ENCODE measurements at places on chromosomes 11 and 22. TPM values are rescaled to one million over a fixed set of nuclear protein-coding genes. Genes with fewer than 3 reads are reported as not detected.
A peak's percentile ranks its signal among the peaks of the same experiment; 100 is the strongest.

DNA sequence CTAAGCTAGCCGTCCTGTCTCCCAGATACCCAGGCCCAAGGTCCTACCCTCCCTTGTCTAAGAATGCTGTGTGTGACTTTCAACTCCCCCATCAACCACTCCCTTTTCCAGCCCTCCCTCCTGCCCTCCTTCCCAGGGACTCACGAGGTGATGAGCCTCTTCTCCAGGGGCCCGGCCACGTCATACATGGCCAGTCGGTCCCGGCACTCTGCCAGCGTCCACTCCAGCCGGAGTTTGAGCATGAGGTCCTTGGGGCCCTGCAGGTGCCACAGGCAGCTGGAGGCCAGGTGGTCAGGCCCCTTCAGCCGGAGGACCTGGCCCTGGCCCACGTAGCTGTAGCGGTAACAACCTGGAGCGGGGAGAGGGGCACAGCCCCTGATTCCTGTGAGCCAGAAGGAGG lies 20.1 kb downstream of the TMPRSS6 start:
- no peaks in the 10 kb centered on the region for H3K36me3 ChIP-seq
- no peaks in the 10 kb centered on the region for H3K4me1 ChIP-seq
- H3K4me3 ChIP-seq: no peak overlapping the region
- H3K27ac ChIP-seq: no peak overlapping the region

- no peak overlapping the region for H3K4me3 ChIP-seq
- H3K27me3 ChIP-seq: no peaks in the 10 kb centered on the region
- no peaks in the 10 kb centered on the region for H3K4me1 ChIP-seq
- no peak overlapping the region for H3K27ac ChIP-seq
- no peaks in the 10 kb centered on the region for H3K36me3 ChIP-seq
These were observed 21.0 kb upstream of the OR5AK2 start for GRCh38 chr11:56967726-56968125.

DNA sequence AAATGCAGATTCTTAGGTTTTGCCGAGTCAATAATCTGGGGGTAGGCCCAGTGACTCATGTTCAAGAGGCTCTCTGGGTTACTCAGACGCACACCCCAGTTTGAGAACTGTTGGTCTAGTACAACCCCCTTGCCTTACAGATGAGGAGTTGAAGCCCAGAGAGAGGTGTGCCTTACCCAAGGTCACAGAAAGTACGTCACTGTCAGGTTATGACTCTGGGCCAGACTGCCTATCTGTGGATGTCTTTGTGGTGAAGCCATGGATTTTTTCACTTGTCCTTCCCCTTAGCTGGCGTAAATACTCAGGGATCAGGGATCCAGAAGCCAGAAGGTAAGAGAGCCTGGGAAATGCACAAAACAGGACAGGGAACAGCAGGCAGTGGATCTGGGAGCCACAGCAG lies 25.2 kb upstream of the NECTIN1 start:
- no peaks in the 10 kb centered on the region for H3K4me1 ChIP-seq
- H3K4me3 ChIP-seq: no peak overlapping the region
- peaks cover 54% of the 10 kb centered on the region for H3K27me3 ChIP-seq
- H3K27ac ChIP-seq: no peak overlapping the region

- H3K27me3 ChIP-seq: no peaks in the 10 kb centered on the region
- no peaks in the 10 kb centered on the region for H3K4me1 ChIP-seq
- no peak overlapping the region for H3K4me3 ChIP-seq
- H3K36me3 ChIP-seq: no peaks in the 10 kb centered on the region
- no peak for DNase-seq
These were observed 107.8 kb downstream of the CYP2R1 start for GRCh38 chr11:14784230-14784629.

DNA sequence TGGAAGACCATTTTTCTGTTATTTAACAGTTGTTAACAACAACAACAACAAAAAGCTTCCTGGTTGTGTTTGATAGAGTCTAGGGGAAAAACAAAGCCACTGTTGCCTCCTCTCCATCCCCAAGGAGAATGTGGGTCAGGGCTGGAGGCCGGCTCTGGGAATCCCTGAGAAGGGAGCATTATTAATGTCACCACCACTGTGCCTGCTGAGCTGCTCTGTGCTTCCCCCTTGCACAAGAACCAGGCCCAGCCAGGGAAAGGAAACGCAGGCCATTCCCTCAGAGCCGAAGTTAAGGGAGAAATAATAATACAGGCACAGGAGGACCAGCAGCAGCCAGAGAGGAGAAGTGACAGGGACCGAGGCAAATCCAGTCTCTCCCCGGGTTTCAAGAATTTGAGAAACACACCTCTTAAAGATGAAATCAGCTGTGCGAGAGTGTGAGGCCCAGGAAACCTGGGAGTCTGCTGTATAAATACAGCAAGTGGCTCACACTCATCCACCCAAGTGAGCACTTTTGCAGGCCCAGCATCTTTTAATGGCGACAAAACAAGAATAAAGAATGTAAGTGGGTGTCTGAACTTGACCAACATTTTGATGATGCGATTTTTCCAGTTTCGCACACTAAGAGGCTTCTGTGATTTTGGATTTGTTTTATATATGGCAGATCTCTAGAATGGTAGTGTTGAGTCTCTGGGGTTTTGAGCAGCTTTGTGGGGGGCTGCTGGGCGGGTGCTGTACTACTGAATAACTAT lies 539.2 kb downstream of the NTM start:
- peaks cover 37% of the 10 kb centered on the region for H3K4me1 ChIP-seq
- no peak overlapping the region for H3K27ac ChIP-seq
- H3K27me3 ChIP-seq: no peaks in the 10 kb centered on the region
- peak overlapping the region; percentile 68 for H3K4me3 ChIP-seq
- no peaks in the 10 kb centered on the region for H3K36me3 ChIP-seq

DNA sequence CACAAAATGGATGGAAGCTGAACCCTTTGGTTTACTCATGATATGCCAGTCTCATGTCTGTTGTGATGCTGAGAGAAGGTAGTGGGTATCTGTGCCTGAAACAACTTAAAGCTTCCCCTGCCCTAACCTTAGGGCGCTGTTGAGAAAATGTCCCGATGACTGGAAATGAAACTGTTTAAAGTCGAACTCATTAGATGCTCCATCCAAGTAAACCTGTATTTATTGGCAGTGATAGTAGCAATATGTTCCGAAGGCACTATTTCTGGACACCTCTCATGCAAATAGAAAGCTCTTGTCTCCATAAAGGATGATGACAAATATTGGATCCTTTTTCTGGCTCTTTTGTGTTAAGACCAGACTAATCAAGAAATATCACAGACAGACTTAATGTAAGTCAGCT lies 86.2 kb downstream of the GRAMD1B start:
- no peaks in the 10 kb centered on the region for H3K36me3 ChIP-seq
- H3K27me3 ChIP-seq: no peaks in the 10 kb centered on the region
- H3K4me1 ChIP-seq: peaks cover 10% of the 10 kb centered on the region
- no peak for DNase-seq
- no peak overlapping the region for H3K27ac ChIP-seq

DNA sequence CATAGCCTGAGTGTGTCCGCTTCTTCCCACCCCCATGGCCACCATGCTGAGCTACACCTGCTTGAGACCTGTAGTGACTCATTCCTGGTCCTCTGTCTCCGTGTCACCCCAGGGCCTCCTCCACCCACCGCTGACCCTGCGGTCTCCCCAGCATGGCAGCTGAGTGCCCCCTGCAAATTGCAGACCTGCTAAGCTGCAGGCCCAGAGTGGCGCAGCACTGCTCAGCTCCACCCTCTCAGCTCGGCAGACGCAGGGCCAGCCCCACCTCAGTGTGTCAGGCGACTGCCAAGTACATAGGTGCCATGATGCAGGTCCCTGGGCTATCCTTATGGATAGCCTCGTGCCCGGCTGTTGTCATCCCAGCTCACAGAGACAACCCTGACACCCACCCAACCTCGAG lies 13.1 kb downstream of the MS4A15 start:
- DNase-seq: no peak
- no peak overlapping the region for H3K4me3 ChIP-seq
- H3K27me3 ChIP-seq: no peaks in the 10 kb centered on the region
- no peaks in the 10 kb centered on the region for H3K4me1 ChIP-seq
- no peaks in the 10 kb centered on the region for H3K36me3 ChIP-seq

DNA sequence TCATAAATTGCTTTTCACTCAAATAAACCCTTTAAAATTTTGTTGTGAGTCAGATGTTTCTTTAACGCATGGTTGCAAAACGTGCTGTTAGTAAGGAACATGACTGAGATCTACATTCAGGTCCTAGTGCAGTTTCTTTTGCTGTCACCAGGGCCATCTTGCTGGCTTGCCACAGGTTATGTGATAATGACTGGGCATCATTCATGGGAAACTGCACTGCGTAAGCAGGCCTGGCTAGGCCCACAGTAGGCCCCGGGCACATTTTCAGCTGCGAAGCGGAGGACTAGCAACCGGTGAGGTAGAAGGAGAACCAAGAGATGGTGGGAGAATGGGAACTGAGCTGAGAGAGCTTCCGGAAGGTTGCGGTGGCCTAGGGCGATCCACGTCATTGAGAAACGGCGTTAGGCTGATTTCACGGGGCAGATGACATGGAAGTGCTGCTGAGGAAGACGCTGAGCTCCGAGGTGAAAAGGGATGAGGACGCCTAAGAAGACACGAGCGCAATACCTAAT lies 3.2 kb upstream of the KLHDC7B start:
- H3K27me3 ChIP-seq: no peaks in the 10 kb centered on the region
- DNase-seq: no peak
- H3K27ac ChIP-seq: no peak overlapping the region
- no peaks in the 10 kb centered on the region for H3K36me3 ChIP-seq
- H3K4me1 ChIP-seq: peaks cover 37% of the 10 kb centered on the region

- peak overlapping the region; percentile 96 for H3K27ac ChIP-seq
- DNase-seq: no peak
- peaks cover 87% of the 10 kb centered on the region for H3K4me1 ChIP-seq
- H3K4me3 ChIP-seq: peak overlapping the region; percentile 8
These were observed 6.4 kb downstream of the HIPK3 start for GRCh38 chr11:33263549-33263948.

DNA sequence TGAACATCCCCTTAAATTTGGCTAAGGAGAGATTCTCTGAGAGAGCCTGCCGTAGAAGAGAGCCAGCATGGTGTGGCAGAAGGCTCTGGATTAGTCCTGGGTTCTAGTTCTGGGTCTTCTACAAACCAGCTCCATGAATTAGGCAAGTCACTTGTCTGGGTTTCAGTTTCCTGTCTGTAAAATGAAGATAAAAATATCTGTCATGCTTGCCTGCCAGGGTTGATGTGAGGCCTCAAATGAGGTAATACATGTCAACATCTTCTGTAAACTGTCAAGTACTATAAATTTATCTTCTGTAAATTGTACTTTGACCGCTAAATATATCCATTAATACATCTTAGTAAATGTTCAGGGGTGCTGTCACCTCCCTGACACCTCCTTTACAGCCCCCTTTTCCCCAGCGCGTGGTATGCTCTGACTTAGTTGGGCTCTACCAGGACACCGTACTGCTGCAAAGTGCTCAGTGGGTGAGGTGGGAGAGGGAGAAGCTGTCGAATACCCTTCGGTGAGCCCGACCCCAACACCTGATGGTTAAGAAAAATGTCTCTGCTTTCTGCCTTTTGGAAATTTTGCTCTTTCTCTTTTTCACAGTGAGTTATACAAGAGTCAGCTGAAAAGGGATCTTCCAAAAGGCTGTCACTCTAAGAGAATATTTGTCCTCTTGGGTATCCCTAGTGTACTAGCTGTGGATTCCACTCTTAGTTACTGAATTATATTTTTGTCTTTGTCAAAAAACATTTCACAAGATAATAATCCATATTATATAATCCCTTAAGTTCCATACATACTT lies 15.0 kb downstream of the RBX1 start:
- H3K27ac ChIP-seq: no peak overlapping the region
- no peaks in the 10 kb centered on the region for H3K4me1 ChIP-seq
- H3K27me3 ChIP-seq: no peaks in the 10 kb centered on the region
- DNase-seq: no peak

DNA sequence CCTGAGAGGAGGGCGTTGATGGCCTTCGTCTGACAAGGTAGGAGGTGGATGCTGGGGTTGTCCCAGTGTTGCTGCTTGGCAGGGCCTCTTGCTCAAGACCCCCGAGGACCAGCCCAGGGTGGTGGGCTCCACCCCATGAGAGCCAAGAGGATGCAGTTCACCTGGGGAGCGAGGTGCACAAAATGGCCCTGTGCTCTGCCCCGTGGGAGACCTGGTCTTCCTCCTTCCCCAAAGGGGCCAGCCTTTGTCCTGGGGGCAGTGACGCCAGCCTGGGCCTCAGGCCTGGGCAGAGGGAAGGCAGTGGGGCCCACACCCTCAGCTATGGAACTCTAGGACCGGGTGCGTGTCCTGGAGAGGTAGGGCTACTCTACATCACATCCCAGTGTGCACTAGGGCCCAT lies 1233.3 kb downstream of the TBC1D22A start:
- H3K4me3 ChIP-seq: no peak overlapping the region
- H3K36me3 ChIP-seq: no peaks in the 10 kb centered on the region
- peaks cover 12% of the 10 kb centered on the region for H3K27me3 ChIP-seq
- H3K4me1 ChIP-seq: no peaks in the 10 kb centered on the region
- no peak overlapping the region for H3K27ac ChIP-seq
- no peak for DNase-seq

DNA sequence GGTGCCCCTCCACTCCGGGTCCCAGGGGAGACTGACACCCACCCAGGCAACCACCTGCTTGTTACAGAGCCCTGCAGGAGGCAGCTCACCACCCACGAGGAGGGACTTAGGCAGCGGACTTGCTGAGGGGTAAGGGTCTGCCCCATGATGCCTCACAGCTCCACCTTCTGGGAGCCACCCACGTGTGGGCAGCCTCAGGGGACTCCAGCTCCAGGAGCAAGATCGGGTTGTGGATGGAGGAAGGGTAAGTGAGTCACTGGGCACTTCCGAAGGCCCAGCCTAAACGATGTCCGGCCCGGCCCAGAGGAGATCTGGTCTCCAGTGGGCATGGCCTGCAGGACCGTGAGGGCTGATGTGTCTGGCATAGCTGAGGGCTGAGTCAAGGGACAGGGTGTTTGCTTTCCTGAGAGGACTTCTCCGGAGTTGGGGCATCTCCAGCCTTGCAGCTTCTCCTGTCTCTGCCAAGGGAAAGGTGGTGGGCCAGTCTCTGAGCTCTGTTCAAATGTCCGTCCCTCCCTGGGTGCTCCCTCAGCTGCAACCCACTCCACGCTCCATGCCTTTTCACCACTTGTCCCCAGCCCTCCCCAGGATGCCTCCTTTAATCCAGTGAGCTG lies 32.3 kb upstream of the P2RY2 start:
- no peak overlapping the region for H3K4me3 ChIP-seq
- H3K36me3 ChIP-seq: no peaks in the 10 kb centered on the region
- H3K27ac ChIP-seq: no peak overlapping the region

Gene RFPL3
- not detected for total RNA-seq

Gene TUBA8
- total RNA-seq: 16.4 TPM

Gene DGCR6
- total RNA-seq: 2.5 TPM

Gene DNAJB13
- not detected for total RNA-seq

Gene NPAS4
- total RNA-seq: 1.7 TPM

Gene GRM5
- total RNA-seq: not detected
